ENCODE measurements at places on chromosomes 1 and 21.

DNA sequence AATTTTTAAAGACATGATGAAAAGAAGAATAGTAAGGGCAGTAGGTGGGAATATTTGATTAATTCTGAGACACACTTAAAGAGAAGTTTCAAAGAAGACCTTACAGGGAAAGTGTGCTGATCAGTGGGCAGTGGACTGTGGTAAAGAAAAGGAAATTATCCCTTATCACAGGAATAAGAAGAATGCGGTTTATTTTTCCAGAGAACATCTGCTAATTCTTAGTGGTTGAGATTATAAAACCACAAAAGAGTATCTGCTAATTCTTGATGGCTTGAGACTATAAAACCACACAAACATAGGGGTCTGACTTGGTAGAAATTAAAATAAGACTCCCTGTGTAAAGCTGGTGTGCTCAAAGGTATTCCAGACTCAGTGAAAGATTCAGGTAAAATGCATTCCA is 60.0 kb upstream of the KCTD3 start:
- no peak for DNase-seq

DNA sequence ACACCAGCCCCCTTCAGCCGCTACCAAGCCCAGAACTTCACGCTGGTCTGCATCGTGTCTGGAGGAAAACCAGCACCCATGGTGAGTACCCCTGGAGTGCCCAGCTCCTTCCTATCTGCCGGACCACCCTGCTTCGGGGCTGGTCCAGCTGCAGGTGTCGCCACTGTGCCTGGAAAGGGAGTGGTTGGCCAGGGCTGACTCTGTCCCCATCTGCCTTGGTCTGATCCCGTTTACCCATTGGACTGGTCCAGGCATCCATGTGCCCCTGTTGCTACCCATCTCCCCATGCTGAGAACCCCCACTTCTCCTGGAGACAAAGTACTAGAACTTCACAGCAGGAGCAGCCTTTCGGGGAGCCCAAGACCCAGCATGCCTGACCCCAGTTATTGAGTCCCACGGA is 118.6 kb upstream of the KLHDC7A start:
- no peak for DNase-seq

DNA sequence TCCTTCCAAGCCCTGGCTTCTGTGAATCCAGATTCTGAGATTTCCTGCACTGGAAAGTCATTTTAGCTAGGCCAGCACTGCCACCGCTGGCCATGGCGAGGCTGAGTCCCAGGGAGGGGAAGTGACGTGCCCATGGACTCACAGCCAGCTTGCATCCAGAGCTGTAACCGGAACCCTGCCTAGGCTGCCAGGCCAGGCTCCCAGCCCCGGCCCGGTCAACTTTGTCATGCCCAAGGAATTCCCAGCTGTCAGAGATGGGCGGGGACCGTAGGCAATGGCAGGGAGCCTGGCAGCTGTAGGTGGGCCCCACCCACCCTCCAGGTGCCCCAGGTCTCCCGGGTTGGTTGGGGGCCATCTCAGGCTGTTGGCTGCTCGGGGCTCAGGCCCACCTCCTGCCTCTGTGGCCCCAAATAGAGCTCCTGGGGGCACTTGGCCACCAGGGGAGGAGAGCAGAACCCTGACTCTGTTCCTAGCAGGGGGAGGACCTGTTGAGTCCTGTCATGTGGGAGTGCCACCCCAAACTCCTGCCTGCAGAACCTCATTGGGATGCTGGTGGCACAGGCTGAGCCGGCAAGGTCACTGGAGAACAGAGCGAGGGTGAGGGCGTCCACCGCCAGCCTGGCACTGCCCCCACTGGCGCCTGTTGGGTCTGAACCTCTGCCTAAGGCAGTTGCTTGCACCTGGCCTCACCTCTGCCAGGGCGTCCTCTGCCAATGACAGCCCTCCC is 57.8 kb downstream of the FOXO6 start:
- no peak for DNase-seq

- no peak for DNase-seq
These were observed 33.2 kb upstream of the BSDC1 start for GRCh38 chr1:32427264-32427963.

DNA sequence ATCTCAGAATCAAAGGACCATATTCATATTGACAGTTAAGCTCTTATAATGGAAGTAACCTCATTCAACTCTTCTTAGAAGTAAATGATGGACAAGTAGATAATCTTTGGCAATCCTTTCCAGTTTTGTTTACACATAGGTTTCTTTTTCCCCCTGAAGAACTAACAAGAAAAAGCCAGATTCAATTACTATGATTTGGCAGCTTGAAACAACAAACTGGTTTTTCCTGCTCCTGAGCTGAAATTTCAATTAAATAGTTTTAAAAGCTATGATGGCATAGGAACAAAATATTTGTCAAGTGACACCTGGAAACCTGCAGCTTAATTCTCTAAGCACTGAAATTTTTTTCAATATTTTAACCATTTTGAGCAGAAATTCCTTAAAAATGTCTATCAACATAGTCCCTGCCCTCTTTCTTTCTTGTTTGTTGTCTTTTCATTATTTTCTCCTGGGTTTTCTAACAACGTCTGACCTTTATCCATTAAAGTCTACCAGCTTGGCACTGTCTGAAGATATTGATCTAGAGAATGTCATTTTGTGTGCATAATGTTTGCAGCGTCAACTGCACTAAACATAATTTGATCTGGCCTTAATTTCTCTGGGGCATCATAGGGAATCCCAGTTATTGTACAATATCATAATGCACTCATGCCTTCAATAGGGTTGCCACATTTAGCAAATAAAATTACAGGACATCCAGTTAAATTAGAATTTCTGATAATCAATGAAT is 4.0 kb upstream of the SLC35A3 start:
- no peak for DNase-seq

GRCh38 chr1:100671601-100672000 is 47.9 kb upstream of the VCAM1 start:
- no peak for DNase-seq

DNA sequence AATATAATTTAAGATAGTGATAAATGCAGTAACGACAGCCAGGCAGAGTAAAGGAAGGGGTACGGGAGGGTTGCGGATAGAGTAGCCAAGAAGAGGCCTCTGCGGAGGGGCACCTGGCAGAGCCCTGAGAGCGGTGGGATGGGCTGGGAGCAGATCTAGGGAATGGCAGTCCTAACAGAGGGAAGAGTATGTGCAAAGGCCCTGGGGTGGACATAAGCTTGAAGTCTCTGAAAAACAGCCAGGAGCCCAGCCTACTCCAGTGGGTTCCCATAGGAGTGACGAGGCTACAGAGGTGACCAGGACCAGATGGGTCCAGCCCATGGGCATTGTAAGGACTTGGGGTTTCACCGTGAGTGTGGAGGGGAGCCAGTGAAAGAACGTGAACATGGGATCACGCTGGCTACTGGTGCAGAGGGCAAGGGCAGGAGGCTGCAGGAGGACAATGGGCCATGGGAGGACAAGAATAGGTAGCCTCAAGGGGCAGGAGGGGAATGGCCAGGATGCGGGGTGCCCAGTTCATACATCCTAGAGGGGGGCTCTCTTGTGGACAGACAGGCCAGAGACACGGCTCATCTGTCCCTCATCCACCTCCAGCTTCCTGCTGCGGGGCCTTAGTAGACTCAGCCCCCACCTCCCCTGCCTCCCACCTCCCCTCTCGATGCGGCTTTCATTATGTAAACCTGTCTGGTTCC is 185.7 kb upstream of the VAMP3 start:
- no peak for DNase-seq

DNA sequence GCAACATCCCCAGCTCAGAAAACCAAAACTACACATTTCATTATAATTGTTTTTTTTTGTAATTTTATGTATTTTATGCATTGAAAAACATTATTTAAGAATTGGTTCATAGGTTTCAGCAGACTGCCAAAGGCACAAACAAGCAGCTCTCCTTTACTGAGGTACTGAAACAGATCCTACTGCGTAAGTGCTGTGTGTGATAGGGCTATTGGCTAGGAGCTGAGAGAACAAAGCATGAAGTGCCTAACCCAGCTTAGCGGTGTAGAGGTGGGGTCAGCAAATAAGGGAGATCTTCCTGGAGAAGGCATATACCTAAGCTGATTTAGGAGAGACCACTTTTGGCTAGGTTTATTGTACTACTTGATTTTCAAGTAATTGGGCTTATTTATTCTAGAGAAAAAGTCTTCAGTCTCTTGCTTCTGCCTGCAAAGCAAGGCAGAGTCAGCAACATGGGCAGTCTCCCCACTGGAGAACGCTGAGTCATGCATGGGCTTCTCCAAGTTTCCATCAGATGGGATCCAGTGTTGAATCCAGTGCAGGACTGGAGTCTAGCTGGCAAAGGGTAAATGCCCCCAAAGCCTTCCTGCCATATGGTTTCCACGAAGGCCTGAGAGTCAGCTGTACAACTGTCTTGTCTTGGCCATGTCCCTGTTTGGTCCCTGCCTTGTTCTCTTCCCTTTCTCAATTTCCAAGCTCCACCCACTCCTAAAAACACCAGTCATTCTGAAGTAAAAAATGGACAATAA is 18.0 kb upstream of the YTHDF2 start:
- no peak for DNase-seq

GRCh38 chr1:226677027-226678020 is 61.8 kb downstream of the ITPKB start:
- no peak for DNase-seq

GRCh38 chr1:215643592-215644321 is 76.7 kb downstream of the KCTD3 start:
- no peak for DNase-seq

DNA sequence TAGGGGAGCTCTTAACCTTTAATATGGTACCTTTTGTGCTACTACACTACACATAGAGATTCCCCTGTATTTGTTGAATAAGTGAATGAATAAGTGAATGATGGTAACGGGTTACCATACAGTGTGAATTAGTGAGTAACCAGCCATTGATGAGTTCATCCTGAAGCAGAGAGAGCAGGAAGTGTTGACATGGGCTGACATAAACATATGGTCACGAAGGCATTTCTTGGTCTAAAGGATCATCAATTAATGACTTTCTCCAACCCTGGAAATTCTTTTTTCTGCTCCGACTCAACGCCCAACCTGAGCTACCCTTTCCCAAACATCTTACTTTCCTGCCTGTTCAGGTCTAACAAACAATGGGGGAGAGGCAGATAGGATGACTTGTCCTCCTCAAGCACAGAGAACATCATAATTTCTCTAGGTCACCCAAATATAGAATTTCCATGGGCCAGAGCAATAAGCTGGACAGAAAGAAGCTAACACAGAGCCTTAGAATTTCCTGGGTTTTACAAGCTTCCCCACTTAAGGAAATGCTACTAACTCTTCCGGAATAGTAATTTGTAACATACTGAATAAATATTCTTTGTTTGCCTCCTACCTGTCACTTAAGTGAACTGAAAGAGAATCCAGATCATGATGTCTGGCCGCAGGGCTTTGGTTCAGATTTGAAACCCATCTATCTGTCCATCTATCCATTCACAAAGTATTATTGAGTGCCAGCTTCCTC is 114.7 kb upstream of the NGF start:
- DNase-seq = no peak

DNA sequence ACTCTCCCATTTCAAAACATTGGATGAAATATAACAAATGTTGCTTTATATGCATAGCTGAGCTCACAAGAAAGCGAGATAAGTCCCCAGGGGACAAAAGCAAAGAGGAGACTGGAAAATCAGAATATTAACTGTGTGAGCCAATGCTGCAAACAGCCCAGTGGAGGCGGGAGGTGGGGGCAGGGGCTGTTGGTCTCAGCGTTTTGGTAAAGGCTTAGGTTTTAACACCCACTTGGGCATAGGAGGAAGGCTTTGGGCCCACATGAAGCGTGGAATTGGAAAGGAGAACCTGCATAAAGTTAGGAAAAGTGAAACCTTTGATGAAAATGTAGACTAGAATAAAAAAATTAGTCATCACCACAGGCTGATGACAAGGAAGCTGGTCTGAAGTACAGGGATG is 30.2 kb upstream of the SMIM12 start:
- no peak for DNase-seq

GRCh38 chr1:101360506-101360905 is 123.7 kb downstream of the S1PR1 start:
- DNase-seq = no peak

DNA sequence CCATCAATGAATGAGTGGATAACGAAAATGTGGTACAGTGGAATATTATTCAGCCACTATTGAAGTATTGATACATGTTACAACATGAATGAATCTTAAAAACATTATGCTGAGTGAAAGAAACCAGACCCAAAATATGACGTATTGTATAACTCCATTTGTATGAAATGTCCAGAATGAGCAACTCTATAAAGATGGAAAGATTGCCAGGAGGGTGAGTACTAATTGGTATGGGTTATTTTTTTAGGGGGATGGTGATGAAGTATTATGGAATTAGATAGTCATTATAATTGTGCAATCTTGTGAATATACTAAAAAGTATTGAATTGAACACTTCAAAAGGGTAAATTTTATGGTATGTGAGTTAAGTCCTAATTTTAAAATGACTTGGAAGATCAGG is 278.6 kb downstream of the SIPA1L2 start:
- DNase-seq = no peak

DNA sequence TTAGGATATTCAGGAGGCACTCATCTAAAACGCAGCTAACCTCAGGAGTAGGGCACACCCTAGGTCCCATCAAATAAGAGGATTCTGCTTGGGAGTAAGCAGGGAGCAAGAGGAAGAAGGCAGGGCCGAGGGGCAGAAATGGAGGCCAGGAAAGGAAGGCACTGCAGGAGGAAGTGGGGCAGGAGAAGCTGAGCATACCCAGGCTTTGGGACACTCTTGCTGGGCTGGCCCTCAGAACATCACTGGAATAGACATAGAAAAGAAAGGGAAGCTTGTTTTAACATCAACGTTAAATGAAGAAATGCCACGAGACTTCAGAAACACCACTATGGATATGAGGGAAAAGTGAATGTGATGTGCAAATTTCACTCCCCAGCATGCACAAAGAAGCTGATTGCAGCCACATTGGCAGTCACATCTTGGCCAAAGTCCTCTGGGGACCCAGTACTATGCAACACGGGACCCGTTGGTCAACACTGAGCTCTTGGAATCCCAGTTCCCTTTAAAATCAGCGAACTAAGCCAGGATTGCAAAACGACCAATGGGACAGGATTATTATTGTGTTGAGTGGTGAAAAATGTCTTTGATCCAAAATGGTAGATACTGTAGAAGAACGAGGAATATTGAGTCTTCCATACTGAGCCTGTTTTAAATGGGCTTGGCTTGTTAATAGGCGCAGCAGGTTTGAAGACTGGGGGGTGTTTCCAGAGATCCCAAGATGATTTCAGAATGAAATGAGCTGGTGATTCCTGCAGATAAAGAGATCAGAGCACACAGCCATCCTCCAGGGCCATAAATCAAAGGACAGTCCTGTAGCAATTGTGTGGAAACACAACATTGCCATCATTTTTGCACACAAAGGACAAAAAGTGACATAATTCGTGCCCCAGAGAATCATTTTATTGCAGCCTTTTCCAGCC is 152.4 kb downstream of the TOMM20 start:
- DNase-seq = no peak

DNA sequence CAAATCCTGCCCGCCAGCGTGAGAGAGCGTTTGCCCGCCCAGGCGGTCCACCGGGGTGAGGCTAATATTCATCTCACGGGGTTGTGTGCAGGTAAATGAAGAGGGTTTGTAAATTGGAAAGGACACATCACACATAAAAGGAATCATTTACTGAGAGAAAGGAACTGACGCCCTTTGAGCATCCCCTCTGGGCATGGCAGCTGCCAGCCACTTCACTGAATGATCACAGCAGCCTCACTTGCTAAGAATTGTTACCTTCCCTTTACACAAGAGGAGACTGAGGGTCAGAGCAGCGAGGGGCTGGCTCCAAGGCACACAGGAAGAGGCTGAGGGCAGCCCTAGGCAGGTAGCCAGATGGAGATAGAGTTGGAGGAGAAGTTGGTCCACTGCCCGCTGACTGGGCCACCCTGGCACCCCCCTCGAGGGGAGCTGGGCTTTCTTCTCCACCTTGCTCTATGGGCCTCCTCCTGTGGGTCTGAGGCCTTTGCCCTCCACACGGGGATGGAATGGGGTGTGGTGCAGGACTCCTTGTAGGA is 96.0 kb downstream of the FOXD2 start:
- DNase-seq = no peak
